ENCODE measurements at places on chromosomes 6 and 20. TPM values are rescaled to one million over a fixed set of nuclear protein-coding genes. Genes with fewer than 3 reads are reported as not detected.

DNA sequence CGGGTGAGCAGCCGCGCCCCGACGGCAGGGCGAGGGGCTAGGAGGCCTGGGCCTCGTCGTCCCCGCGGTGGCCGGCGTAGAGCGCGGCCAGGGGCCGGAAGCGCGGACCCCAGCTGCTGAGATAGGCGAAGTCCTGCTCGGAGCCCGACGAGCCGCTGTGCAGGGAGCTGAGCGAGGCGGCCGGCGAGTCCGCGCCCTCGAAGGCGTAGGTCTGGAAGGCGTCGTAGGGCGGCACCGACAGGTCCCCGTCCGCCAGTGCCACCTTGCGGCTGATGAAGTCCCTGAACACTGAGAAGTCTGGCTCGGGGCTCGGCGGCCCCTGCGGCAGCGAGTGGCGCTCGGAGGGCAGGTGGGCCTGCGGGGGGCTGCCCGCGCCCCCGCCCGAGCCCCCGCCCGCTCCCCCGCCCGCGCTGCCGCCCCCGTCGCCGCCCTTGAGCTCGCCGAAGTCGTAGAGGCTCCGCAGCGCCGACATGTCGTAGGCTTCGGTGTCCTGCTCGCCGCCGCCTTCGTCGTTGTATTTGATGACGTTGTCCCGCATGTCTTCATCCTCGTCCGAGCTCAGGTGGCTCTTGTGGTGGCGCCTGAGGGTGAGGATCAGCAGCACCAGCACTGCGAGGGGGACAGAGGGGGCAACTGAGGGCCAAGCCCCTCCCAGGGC, 56.5 kb downstream of the CD40 start:
- no peaks in the 10 kb centered on the region for H3K4me1 ChIP-seq
- H3K36me3 ChIP-seq, result no peaks in the 10 kb centered on the region
- peak; percentile 84 for DNase-seq
- H3K27me3 ChIP-seq, result peaks cover 61% of the 10 kb centered on the region

GRCh38 chr6:130167655-130168054, 55.1 kb downstream of the SAMD3 start:
- H3K27me3 ChIP-seq, result no peaks in the 10 kb centered on the region
- H3K4me1 ChIP-seq, result no peaks in the 10 kb centered on the region
- H3K4me3 ChIP-seq, result no peak overlapping the region
- no peaks in the 10 kb centered on the region for H3K36me3 ChIP-seq
- H3K27ac ChIP-seq, result no peak overlapping the region

DNA sequence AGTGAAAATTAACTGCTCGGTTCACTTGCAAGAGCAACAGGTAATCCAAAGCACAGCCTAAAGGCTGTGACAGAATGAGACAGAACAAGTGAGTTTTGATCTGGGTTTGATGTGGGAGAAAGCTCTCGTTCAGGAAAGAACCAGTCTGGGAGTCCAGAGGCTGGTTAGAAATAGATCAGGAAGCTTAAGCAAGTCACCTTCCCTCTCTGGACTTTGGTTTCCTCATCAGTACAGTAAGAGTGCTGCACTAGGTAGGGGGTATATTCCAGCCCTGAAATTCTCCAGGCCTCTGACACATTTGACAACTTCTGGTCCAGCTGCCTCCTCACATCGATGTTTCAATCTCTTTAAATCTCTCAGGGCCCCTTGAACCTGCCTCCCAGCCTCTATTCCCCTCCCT, 33.7 kb upstream of the MDGA1 start:
- no peak overlapping the region for H3K4me3 ChIP-seq
- H3K4me1 ChIP-seq, result no peaks in the 10 kb centered on the region
- no peak overlapping the region for H3K27ac ChIP-seq

DNA sequence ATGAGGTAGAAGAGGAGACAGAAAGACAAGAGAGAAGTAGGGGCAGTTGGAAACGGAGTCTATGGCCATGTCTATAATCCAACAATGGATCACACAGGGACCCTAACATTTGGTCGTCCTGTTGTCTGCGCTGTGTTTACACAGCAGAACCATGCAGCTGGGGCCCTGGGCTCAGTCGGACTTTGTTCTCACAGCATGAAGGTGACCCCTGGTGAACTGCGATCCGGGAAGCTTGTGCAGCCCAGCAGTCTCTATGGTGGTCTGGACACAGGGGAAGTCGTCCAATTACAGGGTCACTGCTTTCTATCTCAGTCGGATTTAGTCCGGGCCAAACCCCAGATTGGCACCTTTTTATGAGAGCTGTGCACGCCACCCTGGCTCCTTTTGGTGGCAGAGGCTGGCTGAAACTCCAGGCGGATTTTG, 153.6 kb downstream of the FOXA2 start:
- H3K4me1 ChIP-seq, result peaks cover 5% of the 10 kb centered on the region
- H3K36me3 ChIP-seq, result no peaks in the 10 kb centered on the region
- no peak for DNase-seq
- no peaks in the 10 kb centered on the region for H3K27me3 ChIP-seq

The IL17F gene
- total RNA-seq, result not detected

Data from lower lobe of right lung (tissue), 2 donors.